ENCODE measurements at places on chromosomes 1 and 21.
A peak's percentile ranks its signal among the peaks of the same experiment; 100 is the strongest.

DNA sequence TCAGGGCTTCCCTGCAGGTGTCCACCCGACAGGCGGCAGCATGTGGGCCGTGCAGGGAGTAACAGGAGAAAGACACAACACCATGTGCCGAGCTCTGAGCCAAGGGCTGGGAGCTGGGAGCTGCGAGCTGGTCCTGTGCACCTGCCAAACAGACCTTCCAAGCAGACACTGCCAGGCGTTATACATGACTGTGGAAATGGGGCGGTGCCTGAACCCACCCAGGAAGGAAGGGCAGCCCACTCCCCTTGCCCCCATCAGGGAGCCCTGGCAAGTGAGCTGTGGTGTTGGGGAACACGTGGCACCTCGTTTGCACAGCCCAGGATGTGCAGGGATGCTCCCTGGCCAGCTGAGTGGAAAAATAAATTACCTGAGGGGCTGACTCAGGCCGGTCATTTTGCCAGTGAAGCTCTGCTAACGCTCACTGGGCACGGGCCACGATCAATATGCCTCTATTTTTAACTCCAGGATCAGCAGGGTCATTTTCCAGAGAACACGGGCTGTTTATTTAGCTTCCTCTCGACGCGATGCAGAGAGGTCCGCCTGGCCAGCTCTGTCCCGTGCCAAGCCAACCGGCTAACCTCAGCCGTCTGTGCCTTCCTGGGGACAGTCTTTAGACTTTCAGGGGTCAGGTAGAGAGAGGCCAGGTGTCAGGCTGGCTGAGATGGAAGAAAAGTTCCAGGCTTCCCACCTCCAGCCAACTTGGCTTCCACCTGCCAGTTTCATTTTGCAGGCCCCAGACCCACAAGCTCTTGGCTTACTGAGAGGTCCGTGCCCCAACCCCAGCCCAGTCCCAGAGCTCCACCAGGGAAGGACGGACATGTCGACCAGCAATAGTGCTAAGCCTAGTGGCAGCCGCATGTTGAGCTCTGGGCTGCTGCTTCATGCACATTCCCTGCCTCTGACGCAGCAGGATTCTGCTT, 196.7 kb upstream of the VAMP3 start:
- DNase-seq = no peak

- DNase-seq = no peak
These were observed 76.9 kb downstream of the SLC66A1 start for GRCh38 chr1:19388980-19389379.

DNA sequence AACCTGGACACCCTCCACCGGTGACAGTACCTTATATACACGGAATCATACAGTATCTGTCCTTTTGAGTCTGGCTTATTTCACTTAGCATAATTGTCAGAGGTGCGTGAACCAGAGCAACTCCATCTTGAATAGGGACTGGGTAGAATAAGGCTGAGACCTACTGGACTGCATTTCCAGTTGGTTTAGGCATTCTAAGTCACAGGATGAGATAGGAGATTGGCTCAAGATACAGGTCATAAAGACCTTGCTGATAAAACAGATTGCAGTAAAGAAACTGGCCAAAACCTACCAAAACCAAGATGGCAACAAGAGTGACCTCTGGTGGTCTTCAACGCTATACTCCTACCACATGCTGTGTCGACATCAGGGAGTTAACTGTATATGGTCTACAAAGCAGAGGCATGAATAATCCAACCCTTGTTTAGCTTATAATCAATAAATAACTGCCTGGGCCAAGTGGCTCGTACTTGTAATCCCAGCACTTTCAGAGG, 1.4 kb upstream of the FDPS start:
- peak; percentile 79 for DNase-seq

- peak; percentile 77 for DNase-seq
These were observed 107.2 kb downstream of the PRDM2 start for GRCh38 chr1:13807209-13807608.

DNA sequence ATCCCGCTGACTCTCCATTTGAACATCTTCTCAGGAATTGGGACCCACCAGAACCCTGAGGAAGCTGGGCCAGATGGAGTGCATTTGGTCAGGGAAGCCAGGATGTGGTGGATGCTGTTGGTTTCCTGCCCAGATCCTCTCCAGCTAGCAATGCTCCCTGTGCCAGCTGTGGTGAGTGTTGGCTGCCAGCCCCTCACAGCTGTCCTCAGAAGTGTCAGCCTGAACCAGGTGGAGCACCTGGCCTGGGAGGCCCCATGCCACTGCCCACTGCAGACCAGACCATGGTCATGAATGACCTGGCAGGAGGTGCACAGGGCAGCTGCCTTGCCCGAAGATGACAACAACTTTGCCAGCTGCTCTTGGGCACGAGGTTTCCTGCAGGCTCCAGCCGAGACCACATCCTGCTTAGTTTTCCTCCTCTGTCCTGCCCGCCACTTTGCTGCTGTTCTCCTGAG, 54.4 kb downstream of the PRSS38 start:
- DNase-seq = no peak

GRCh38 chr21:38356883-38357625, 100.3 kb downstream of the KCNJ15 start:
- DNase-seq = no peak

DNA sequence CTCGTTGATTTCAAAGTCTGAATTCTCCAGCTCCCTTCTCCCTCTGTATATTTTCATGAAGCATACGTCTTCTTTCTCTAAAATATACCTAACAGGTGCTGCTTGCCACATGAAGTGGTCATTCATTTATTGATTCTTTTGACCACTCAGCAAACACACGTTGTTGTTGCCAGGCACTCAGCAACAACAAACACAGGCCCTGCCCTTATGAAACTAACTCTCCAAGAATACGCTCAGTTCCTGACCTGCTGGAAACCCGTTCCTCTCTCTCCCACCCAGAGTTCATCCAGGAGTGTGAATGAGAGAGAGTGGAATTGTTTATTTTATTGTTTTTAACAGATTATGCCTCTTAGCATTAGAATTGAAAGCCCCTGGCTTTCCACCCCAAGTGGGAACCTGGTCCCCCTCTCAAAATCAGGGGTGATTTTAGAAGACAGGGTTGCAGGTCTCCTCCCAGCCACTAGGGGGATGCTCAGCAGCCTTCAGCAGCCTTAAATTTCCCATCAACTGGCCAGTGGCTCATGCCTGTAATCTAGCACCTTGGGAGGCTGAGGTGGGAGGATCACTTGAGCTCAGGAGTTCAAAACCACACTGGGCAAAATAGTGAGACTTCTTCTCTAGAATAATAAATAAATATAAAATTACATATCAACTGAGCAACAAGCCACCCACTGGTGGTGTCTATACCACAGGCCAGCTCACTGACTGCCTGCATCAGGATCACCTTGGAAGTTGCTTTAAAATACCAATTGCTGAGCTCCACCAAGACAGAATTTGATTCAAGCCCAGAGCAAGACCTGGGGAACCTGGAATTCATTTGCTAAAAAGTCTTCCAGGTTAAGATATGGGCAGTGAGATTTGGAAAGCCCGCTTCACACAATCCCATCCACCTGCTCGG, 181.0 kb upstream of the KLHDC7A start:
- DNase-seq = peak; percentile 65

DNA sequence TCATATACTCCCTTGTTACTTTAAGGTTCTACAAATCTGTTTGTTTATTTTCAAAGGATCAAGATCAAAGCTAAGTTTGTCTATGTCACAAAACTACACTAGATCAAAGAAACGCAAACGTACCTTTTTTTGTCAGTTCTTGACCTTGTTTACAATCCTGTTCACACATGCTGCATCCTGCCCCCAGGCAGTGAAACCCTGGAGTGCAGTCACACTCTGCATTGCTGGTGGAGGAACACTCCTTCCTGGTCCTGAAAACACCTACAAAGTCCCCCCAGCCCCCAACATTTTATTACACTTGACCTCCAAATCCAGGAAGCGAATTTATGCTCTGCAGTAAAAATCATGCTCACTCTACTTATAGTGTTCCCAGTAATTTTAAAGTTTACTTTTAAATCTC, 2.6 kb downstream of the TNFRSF9 start:
- no peak for DNase-seq

GRCh38 chr1:83500531-83500930, 498.4 kb downstream of the TTLL7 start:
- no peak for DNase-seq

GRCh38 chr1:102851616-102852015, 256.7 kb downstream of the COL11A1 start:
- DNase-seq = no peak

DNA sequence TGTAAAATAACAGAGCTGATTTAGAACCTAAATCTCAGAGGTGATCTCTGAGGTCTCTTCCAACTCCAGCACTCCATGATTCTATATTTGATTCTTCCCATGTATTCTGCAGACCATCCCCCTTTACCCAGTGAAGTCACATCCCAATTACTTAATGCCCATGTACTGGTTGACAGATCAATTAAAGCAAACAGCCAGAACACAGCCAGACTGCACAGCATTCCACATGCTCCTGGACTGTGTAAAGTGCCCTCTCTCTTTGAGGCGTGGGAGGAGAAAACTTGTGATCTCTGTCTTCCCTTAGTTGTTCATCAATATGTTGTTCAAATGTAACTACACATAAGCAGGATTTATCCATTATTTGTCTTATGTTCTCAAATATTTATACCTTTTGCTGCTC, 18.1 kb downstream of the NOS1AP start:
- DNase-seq = no peak

- DNase-seq = no peak
These were observed 69.6 kb upstream of the KCNK1 start for GRCh38 chr1:233544304-233544703.

- no peak for DNase-seq
These were observed 128.3 kb downstream of the LMX1A start for GRCh38 chr1:165228111-165228655.

GRCh38 chr1:44045064-44045463, 13.8 kb upstream of the SLC6A9 start:
- DNase-seq = no peak

GRCh38 chr1:230175163-230175747, 108.2 kb downstream of the GALNT2 start:
- no peak for DNase-seq

DNA sequence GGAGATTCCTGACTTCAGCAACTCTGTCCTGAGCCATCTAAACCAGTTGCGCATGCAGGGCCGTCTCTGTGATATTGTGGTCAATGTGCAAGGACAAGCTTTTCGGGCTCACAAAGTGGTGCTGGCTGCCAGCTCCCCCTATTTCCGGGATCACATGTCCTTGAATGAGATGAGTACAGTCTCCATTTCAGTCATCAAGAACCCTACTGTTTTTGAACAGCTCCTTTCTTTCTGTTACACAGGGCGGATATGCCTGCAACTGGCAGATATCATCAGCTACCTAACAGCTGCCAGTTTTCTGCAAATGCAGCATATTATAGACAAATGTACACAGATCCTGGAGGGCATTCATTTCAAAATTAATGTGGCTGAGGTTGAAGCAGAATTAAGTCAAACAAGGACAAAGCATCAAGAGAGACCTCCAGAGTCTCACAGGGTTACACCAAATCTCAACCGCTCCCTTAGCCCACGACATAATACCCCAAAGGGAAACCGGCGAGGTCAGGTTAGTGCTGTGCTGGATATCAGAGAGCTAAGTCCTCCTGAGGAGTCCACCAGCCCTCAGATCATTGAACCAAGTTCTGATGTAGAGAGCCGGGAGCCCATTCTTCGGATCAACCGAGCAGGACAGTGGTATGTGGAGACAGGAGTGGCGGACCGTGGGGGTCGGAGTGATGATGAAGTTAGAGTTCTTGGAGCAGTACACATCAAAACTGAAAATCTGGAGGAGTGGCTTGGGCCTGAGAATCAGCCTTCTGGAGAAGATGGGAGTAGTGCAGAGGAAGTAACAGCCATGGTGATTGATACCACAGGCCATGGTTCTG, 2.3 kb downstream of the ZBTB37 start:
- peak; percentile 65 for DNase-seq

- DNase-seq = no peak
These were observed 51.7 kb downstream of the STUM start for GRCh38 chr1:226600254-226600653.

GRCh38 chr1:154479764-154480421, 22.1 kb upstream of the TDRD10 start:
- peak; percentile 78 for DNase-seq

DNA sequence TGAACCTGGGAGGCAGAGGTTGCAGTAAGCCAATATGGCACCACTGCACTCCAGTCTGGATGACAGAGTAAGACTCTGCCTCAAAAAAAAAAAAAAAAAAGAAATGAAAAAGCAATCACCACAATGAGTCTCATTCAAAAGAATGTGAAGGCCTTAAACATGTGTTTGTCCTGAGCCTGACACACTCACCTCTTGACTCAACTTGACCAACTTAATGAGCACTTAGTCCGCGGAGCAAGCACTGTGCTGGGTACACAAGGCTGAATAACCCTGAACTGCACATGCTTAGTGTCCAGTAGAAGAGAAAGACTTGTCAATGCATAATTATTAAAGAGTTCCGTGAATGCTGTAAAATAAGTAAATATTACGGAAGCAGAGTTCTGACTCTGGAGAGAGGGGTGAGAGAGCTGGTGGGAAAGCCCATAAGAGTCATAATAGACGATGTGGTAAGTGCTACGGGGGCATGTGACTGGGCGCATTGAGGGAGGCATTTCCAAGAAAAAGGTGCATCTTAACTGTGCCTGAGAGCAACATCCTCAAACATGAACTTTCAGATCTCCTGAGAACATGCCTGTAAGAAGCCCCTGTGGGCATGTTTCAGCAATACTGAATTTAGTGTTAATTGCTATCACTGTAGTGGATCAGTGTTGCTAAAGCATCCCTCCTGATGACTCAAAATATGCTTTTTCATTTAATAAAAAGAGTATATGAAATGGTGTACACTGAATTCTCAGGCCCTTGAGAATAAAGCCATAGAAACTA, 27.2 kb downstream of the MCOLN2 start:
- no peak for DNase-seq

GRCh38 chr21:45130324-45130774, 56.0 kb downstream of the ADARB1 start:
- DNase-seq = no peak

GRCh38 chr21:36856643-36857042, 109.8 kb downstream of the HLCS start:
- no peak for DNase-seq

GRCh38 chr1:36269408-36269838, 36.7 kb upstream of the SH3D21 start:
- DNase-seq = no peak

DNA sequence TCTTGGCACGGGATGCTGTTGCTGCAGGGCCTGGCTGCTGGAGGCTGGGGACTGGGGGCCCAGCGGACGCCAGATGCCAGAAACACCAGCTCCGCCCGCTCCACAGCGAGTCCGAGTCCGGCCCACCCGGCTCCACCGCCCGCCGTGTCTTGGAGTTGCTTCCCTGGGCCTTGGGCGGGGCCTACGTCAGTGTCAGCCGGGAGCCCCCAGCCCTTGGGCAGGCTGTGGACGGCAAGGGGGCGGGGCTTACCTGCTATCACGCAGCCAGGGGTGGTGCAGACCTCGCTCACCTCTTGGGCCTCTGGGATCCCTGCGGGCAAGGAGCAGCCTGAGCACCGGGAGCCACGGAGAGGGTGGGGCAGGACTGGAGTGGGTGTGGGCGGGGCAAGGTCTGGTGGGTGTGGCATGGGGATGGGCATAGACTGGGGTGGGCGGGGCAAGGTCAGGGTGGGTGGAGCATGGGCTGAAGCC, 21.8 kb downstream of the MMEL1 start:
- peak; percentile 31 for DNase-seq

- no peak for DNase-seq
These were observed 49.0 kb downstream of the SIM2 start for GRCh38 chr21:36747815-36748383.
